ENCODE measurements at places on chromosomes 2 and 18. TPM values are rescaled to one million over a fixed set of nuclear protein-coding genes. Genes with fewer than 3 reads are reported as not detected.
A peak's percentile ranks its signal among the peaks of the same experiment; 100 is the strongest.

CYP26B1 gene
- polyA plus RNA-seq: 0.05 TPM

FHOD3 gene
- not detected for polyA plus RNA-seq

UGT1A3 gene
- 0.39 TPM for polyA plus RNA-seq

SOX11 gene
- polyA plus RNA-seq: not detected

SPHKAP gene
- polyA plus RNA-seq: not detected

PIKFYVE gene
- 15.8 TPM for polyA plus RNA-seq

POTEE gene
- polyA plus RNA-seq: 0.38 TPM

DNA sequence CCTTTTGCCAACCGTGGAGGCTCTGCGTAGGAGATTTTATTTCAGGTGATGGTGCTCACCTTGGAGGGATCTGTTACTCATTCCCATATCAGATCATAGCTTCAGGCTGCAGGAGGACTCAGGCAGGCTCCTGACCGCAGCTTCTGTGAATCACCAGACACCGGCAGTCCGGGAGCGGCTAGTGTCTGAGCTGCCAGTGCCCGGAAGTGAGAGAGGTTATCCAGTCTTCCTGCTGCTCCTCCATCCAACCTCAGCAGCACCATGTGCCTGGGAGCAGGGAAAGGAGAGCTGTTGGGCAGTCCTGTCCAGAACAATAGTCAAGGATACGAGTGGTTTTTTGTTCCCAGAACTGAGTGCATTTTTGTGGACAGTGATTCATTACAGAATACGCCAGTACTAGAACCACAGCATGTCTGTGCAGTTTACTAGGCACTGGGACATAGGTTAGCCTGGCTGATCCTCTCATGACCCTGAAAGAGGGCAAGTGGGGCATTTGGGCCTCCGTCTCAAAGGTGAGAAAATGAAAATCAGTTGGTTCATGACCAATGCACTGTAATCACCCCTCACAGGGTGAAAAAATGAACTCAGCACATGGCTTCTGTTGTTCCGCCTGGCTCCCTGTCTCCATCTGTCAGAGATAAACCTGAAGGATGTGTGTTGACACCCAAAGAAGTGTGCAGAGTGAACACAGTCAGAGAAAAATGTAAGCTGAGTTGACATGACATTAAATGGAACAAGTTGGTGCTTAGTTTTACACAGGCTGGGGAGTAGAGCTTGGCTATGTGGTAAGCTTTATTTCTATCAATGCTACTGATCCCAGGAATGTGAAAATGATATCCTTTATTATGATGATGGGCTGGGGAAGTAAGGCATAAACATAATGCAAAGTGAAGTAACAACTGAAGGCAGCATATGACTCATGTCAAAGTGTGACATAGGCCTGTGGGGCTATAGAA, 12.2 kb downstream of the FHOD3 start:
- no peak for DNase-seq
- H3K27me3 ChIP-seq: no peaks in the 10 kb centered on the region
- H3K27ac ChIP-seq: no peak overlapping the region
- no peak overlapping the region for H3K4me3 ChIP-seq
- H3K4me1 ChIP-seq: 0 out of 2 replicates have a peak, but pooled peaks cover 4% of the 10 kb centered on the region
- H3K36me3 ChIP-seq: no peaks in the 10 kb centered on the region

DNA sequence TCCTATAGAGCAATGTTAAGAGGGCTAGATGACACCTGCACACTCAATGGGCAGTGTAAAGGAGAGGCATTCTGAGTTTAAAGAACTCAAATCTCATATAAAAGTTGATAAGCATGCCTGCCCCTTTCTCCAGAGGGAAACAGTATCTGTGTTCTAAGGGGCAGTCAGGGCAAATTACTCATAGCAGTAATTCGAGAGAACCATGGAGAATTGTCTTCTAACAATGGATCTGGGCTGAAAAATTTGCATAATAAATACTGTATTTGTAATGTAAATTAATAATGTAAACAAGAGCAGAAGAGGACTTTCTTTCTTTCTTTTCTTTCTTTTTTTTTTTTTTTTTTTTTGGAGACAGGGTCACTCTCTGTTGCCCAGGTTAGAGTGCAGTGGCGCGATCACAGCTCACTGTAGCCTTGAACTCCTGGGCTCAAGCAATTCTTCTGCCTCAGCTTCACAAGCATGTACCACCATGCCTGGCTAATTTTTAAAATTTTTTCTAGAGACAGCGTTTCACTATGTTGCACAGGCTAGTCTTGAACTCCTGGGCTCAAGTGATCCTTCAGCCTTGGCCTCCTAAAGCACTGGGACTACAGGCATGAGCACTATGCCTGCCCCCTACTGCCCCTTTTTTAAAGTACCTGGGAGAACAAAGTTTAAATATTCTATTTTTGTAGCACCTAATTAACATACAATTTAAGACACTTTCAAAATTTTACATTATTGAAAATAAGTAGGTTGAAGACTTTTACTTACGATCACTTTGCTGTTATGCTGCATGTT, 70.6 kb downstream of the OTX1 start:
- H3K27ac ChIP-seq: no peak overlapping the region
- no peak overlapping the region for H3K4me3 ChIP-seq
- H3K4me1 ChIP-seq: no peaks in the 10 kb centered on the region
- DNase-seq: no peak
- H3K27me3 ChIP-seq: no peaks in the 10 kb centered on the region
- no peaks in the 10 kb centered on the region for H3K36me3 ChIP-seq

DNA sequence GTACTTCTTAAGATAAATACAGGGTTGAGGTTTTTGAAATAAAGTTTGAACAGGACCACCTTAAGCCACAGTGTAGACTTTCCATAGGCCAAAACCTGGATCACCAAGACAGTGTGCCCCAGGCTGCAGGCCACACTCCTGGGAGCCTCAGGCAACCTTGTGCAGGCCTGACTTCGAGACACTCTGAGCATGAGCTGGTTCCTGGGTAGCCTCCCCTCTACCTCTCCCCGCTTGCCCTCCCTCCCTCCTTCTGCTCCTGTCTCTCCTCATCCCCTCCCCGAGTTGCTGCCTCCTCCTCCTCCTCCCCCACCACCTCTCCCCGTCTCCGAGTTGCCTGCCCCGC, 10.6 kb upstream of the PROC start:
- no peaks in the 10 kb centered on the region for H3K36me3 ChIP-seq
- H3K27me3 ChIP-seq: no peaks in the 10 kb centered on the region
- H3K4me3 ChIP-seq: no peak overlapping the region
- no peak for DNase-seq
- peaks cover 58% of the 10 kb centered on the region for H3K4me1 ChIP-seq

- no peak for DNase-seq
- H3K4me1 ChIP-seq: no peaks in the 10 kb centered on the region
- H3K4me3 ChIP-seq: no peak overlapping the region
- no peak overlapping the region for H3K27ac ChIP-seq
These were observed 372.8 kb upstream of the MYT1L start for GRCh38 chr2:2703762-2704427.

DNA sequence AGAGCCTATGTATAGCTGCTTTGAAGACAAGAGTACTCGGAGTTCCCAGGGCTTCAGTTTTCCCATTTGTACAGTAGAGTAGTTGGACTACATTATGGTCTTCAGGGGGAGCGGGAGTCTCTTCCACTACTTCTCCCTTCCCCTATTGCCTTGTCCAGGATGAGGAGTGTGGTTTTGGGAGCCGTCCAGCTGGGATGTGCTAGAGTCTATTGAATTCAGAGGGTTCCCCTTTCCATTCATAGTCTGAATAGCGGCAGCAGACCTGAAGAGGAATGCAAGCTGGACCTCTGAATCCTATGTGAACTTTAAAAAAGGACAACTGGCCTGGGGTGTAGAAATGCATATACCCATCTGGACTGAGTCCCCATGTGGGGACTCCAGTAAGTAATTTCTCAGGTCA, 43.5 kb upstream of the EPG5 start:
- H3K27me3 ChIP-seq: peaks cover 4% of the 10 kb centered on the region
- no peak for DNase-seq
- H3K4me1 ChIP-seq: no peaks in the 10 kb centered on the region
- H3K4me3 ChIP-seq: no peak overlapping the region
- H3K36me3 ChIP-seq: no peaks in the 10 kb centered on the region

GRCh38 chr2:216161967-216162366, 52.8 kb downstream of the XRCC5 start:
- peaks cover 13% of the 10 kb centered on the region for H3K4me1 ChIP-seq
- H3K27me3 ChIP-seq: no peaks in the 10 kb centered on the region
- H3K4me3 ChIP-seq: no peak overlapping the region
- no peak for DNase-seq
- H3K27ac ChIP-seq: no peak overlapping the region

DNA sequence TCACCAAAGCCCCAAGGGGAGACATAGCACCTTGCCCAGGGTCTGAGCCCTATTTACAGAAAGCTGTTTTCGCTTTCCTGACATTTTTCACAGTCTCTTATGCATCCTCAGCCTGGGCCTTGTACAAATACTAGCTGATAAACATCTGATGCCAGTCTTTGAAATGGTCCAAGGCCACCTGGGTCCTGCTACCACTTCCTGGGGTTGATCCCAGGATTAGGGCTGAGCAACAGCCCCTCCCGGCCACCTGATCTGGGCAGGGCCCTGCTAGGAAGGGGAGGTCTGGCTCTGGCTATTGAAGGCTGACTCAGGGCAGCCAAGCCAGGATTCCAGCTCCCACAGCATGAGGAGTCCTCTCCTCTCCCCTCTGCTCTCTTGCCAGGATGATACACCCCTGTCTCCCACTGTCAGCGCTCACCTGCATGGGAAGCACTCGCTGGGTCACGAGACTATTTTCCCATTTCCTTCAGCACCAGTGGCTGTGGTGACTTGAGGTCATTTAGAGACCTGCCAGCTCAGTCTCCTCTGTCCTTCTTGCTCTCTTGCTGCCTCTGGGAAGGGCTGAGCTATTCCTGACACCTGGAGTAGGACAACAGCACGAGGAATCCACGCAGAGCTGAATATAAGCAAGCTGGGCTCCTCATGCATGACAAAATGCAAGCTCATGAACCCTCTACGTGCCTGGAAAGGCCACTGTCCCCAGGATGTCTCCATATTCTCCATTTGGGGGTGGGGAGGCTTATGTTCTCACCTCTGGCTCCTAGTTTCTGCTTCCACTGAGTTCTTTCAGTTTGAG, 53.0 kb upstream of the LGALSL start:
- peak overlapping the region; percentile 13 for H3K4me3 ChIP-seq
- peak; percentile 60 for DNase-seq
- H3K36me3 ChIP-seq: no peaks in the 10 kb centered on the region
- H3K4me1 ChIP-seq: peaks cover 74% of the 10 kb centered on the region
- peak overlapping the region; percentile 7 for H3K27ac ChIP-seq

- no peaks in the 10 kb centered on the region for H3K27me3 ChIP-seq
- no peak for DNase-seq
- peaks cover 7% of the 10 kb centered on the region for H3K36me3 ChIP-seq
- no peak overlapping the region for H3K27ac ChIP-seq
These were observed 91.5 kb downstream of the EIPR1 start for GRCh38 chr2:3285901-3286645.

DNA sequence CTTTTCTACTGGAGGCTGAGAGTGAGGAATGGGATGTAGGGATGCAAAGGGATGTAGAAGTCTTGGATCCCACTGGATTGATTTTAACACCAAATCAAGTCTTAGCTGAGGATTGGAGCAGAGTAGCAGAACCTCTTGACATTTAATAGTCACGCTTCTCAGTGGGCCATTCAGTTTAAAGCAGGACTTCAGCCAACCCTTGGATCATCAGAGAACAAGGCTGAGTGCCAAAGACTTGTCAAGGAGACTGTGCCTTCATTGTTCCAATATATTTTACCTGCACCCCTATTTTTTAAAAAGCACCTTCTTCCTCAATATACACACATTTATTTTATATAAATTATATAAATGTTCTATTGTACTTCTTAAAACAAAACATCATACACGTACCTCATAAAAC, 242.4 kb upstream of the ST6GAL2 start:
- no peak overlapping the region for H3K27ac ChIP-seq
- H3K27me3 ChIP-seq: no peaks in the 10 kb centered on the region
- H3K36me3 ChIP-seq: no peaks in the 10 kb centered on the region
- no peak overlapping the region for H3K4me3 ChIP-seq

DNA sequence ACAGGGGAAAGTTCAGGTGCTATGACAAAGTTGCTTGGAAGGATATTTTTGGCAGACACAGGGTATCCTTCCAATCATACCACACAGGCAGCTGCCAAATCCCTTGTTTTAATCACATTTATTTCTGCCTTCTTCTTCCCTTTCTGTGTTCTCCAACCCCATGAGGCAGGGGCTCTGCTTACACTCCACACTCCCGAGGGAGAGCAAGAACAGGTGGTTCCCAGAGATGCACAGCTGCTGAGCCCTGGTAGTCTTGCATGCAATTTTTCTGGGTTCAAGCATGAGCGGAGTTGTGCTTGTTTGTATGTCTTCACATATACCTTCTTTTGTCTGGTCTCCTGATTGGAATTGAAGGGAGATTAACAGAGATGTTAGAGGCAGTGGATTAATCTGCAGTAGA, 251.7 kb upstream of the ST6GAL2 start:
- H3K36me3 ChIP-seq: no peaks in the 10 kb centered on the region
- no peak overlapping the region for H3K27ac ChIP-seq
- H3K4me3 ChIP-seq: no peak overlapping the region
- no peaks in the 10 kb centered on the region for H3K4me1 ChIP-seq
- DNase-seq: no peak
- no peaks in the 10 kb centered on the region for H3K27me3 ChIP-seq

GRCh38 chr2:27960237-27960912, 69.8 kb downstream of the BABAM2 start:
- no peak for DNase-seq
- peaks cover 28% of the 10 kb centered on the region for H3K4me1 ChIP-seq
- no peak overlapping the region for H3K27ac ChIP-seq

DNA sequence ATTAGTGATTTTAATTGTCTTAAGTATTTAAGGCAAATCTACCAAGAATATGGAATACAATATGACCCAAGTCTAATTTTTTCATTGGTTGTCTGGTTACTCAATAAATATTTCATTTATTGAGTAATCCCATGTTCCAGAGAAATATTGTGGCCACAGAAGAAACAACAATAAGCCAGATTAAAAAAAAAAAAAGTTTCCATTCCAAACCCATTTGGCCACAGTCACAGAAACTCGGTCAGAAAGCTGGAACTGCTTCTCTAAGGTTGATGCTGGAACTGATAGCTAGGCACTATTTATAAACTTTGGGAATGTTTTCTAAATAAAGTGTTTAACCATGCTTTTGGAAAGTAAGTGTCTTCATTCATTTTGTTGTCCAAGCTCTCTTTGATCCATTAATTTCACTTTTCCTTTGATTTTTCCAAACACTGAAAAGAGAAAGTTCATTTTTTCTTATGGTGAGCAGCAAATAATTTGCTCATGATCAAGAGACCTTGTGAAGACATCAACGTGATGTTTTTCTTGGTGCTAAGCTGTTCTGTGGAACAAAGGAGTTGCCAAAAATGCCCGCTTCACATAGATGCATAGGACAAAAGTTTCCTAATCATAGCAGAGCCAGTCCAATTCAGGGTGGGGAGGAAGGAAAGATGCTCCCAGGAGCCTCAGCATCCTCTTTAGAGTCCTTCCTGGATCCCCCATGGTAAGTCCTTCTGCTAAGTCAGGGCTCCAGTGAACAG, 72.1 kb upstream of the CCBE1 start:
- H3K27ac ChIP-seq: no peak overlapping the region
- no peaks in the 10 kb centered on the region for H3K4me1 ChIP-seq
- no peak for DNase-seq
- H3K36me3 ChIP-seq: no peaks in the 10 kb centered on the region
